ENCODE measurements at places on chromosomes 2 and 18. TPM values are rescaled to one million over a fixed set of nuclear protein-coding genes. Genes with fewer than 3 reads are reported as not detected.

- peaks cover 10% of the 10 kb centered on the region for H3K4me1 ChIP-seq
- no peak for DNase-seq
Observed at GRCh38 chr18:24378598-24378997, 19.0 kb downstream of the OSBPL1A start.

GRCh38 chr18:56955490-56955889, 191.4 kb upstream of the BOD1L2 start:
- H3K4me1 ChIP-seq = no peaks in the 10 kb centered on the region
- no peak for DNase-seq
- no peak overlapping the region for H3K4me3 ChIP-seq
- H3K27me3 ChIP-seq = no peaks in the 10 kb centered on the region
- peaks cover 5% of the 10 kb centered on the region for H3K36me3 ChIP-seq

GRCh38 chr2:42127425-42128424, 41.4 kb upstream of the EML4 start:
- peak; percentile 39 for DNase-seq
- H3K27ac ChIP-seq = peak overlapping the region; percentile 53
- H3K4me1 ChIP-seq = peaks cover 91% of the 10 kb centered on the region
- peaks cover 3% of the 10 kb centered on the region for H3K36me3 ChIP-seq

DNA sequence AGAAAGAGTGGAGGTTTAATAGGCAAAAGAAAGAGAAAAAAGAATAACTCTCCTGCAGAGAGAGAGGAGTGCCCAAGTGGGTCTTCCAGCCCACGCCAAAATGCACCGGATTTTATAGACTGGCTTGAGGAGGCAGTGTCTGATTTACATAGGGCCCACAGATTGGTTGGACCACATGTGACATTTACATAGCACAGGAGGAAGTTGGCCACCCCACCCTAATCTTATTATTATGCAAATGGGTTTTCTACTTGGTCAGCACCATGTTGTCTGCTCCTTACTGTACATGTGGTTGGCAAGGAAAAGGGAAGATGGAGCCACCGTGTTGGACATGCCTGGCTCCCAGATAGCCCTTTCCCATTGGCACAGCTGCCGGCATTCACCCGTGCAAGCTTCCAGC, 56.8 kb downstream of the SP110 start:
- H3K27ac ChIP-seq = no peak overlapping the region
- H3K36me3 ChIP-seq = peaks cover 19% of the 10 kb centered on the region
- no peak for DNase-seq

- no peak overlapping the region for H3K4me3 ChIP-seq
- H3K36me3 ChIP-seq = no peaks in the 10 kb centered on the region
- DNase-seq = no peak
- no peaks in the 10 kb centered on the region for H3K27me3 ChIP-seq
- no peak overlapping the region for H3K27ac ChIP-seq
- no peaks in the 10 kb centered on the region for H3K4me1 ChIP-seq
Observed at GRCh38 chr18:60698901-60699300, 326.3 kb upstream of the MC4R start.

- H3K4me3 ChIP-seq = no peak overlapping the region
- peaks cover 22% of the 10 kb centered on the region for H3K4me1 ChIP-seq
- peaks cover 2% of the 10 kb centered on the region for H3K36me3 ChIP-seq
- H3K27me3 ChIP-seq = peaks cover 20% of the 10 kb centered on the region
Observed at GRCh38 chr2:12287220-12287751, 429.4 kb upstream of the TRIB2 start.

DNA sequence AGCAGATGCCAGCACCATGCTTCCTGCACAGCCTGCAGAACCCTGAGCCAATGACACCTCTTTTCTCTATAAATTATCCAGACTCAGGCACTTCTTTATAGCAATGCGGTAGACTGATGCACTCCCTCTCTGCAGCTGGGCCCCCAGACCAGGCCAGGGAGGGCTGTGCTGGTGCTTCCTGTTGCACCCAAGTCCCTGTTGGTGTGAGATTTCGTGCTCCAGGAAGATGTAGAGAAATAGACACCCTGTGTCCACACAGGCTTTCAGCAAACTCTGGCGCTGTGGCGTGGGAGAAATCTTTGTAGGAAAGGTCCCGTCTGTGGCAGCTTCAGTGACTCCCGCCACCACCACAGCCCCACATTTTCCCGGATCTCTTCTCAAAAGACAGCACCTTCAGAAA, 572.2 kb downstream of the GALR1 start:
- H3K36me3 ChIP-seq = no peaks in the 10 kb centered on the region
- peaks cover 2% of the 10 kb centered on the region for H3K27me3 ChIP-seq
- H3K4me3 ChIP-seq = no peak overlapping the region
- DNase-seq = no peak
- no peaks in the 10 kb centered on the region for H3K4me1 ChIP-seq
- H3K27ac ChIP-seq = no peak overlapping the region

DNA sequence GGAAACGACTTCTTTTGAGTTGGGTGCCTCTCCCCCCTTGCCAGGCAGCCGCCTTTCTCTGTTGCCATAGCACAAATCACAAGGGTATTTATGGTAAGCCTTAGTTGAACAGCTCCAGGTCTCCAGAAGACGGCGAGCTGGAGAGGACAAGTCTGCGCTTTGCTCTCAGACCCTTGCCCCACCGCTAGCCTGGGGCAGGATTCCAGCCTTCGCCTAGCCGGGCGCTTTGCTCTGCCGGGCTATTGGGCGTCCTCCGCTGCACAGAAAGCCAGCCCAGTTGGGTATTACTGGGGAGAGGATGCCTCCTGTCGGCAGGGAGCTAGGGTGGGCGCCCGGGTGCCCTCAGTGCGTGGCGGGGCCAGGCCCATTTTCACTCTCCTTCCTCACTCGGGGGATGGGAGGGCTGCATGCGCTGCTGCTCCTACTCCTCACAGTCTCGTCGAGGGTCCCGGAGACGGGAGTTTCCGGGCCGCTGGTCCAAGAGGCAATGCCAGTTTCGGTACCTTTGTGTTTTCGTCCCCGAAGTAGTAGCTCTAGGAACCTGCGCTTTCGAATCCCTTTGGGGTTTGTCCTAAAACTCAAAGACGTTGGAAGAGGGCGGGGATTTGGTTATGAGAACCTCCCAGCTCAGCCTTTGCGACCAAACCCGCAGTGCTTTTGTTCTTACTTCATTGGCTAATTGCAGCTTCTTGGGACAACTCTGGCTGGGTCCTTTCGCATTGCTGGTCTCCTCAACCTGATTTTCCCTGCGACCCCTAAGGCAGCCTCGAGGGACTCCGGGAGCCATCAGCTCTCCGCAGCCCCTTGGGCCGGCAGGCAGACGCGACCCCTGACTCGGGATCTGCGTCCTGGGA, 3.6 kb upstream of the DLX2 start:
- peak; percentile 61 for DNase-seq
- no peak overlapping the region for H3K27ac ChIP-seq
- H3K4me3 ChIP-seq = peak overlapping the region; percentile 56
- peaks cover 39% of the 10 kb centered on the region for H3K4me1 ChIP-seq

GRHL1 gene
- total RNA-seq = 1.00 TPM

- H3K36me3 ChIP-seq = no peaks in the 10 kb centered on the region
- peak overlapping the region; percentile 64 for H3K27ac ChIP-seq
- H3K4me3 ChIP-seq = peak overlapping the region; percentile 6
- no peak for DNase-seq
- no peaks in the 10 kb centered on the region for H3K27me3 ChIP-seq
Observed at GRCh38 chr2:147500229-147500628, 344.6 kb upstream of the ACVR2A start.

DNA sequence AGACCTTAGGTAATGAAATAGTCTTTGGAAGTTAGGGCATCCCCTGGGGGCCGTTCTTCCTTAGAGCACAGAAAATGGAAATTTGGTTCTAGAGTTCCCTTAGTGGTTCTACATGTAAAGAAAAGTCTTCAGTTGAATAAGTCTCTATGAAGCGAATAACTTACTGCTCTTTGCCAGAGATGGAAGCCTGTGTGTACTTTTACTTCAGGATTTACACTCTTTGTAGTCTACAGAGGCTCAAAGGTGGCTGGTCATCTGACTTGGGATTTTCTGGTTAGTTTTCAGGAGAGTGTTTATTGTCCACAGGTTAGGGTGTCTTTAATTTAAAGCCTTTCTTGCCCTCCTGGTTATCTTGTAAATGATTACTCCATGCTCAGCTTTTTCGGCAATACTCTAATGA, 210.6 kb downstream of the ZNF521 start:
- H3K4me3 ChIP-seq = no peak overlapping the region
- H3K4me1 ChIP-seq = no peaks in the 10 kb centered on the region
- no peaks in the 10 kb centered on the region for H3K27me3 ChIP-seq
- no peak overlapping the region for H3K27ac ChIP-seq

DNA sequence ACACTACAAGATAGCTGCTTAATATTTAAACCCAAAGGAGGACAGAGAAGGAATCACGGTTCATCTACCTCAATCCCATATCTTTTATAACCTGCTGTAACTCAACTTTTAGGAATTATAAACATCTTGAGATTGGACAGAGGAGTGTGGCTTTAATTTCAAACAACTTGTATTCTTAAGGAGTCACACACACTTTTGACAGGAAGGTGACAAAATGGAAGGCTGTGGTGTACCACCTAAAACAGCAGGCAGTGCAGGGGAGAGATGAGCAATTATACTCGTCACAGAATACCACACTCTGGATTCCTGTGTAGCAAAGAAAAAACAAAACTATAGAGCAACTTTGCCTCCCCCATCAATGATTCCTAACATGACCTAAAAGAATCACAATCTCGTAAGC, 194.8 kb downstream of the ZEB2 start:
- peak overlapping the region; percentile 93 for H3K27ac ChIP-seq
- peaks cover 79% of the 10 kb centered on the region for H3K4me1 ChIP-seq
- H3K4me3 ChIP-seq = peak overlapping the region; percentile 43
- peak; percentile 76 for DNase-seq

DNA sequence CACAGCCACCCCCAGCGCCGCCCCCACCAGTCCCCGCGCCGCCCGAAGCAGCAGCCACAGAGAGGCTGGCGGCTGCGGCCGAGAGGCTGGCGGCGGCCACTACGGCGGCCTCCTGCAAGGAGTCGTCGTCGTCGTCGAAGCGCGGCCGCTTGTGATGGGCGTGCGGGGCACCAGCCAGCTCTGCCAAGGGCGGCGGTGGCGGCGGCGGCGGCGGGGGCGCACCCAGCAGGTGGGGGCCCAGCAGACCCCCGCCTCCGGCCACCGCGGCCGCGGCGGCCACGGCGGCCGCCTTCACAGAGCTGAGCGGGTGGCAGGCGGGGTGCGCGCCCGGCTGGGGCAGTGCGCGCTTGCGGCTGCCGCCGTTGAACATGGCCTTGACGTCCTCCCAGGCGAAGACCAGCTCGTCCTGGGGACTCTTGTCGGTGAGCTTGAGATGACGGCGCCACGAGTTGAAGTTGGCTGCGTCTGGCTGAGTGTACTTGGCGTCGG, 3.3 kb downstream of the SKOR2 start:
- no peak for DNase-seq
- H3K27me3 ChIP-seq = peaks cover 62% of the 10 kb centered on the region
- peaks cover 14% of the 10 kb centered on the region for H3K4me1 ChIP-seq
- peak overlapping the region; percentile 18 for H3K4me3 ChIP-seq
- peaks cover 8% of the 10 kb centered on the region for H3K36me3 ChIP-seq
- H3K27ac ChIP-seq = peak overlapping the region; percentile 25

- no peaks in the 10 kb centered on the region for H3K4me1 ChIP-seq
- no peaks in the 10 kb centered on the region for H3K27me3 ChIP-seq
- no peak overlapping the region for H3K4me3 ChIP-seq
- no peaks in the 10 kb centered on the region for H3K36me3 ChIP-seq
- H3K27ac ChIP-seq = no peak overlapping the region
Observed at GRCh38 chr2:4272261-4272858, 569.0 kb downstream of the DCDC2C start.

GRCh38 chr2:80429251-80429650, 124.7 kb upstream of the LRRTM1 start:
- H3K27ac ChIP-seq = no peak overlapping the region
- H3K27me3 ChIP-seq = no peaks in the 10 kb centered on the region
- no peak for DNase-seq
- H3K4me3 ChIP-seq = no peak overlapping the region
- no peaks in the 10 kb centered on the region for H3K36me3 ChIP-seq

- peaks cover 3% of the 10 kb centered on the region for H3K27me3 ChIP-seq
- DNase-seq = no peak
- H3K27ac ChIP-seq = no peak overlapping the region
- no peaks in the 10 kb centered on the region for H3K36me3 ChIP-seq
Observed at GRCh38 chr2:231905026-231905425, 21.2 kb downstream of the NPPC start.

UGT1A8 gene
- total RNA-seq = not detected

- H3K4me1 ChIP-seq = peaks cover 5% of the 10 kb centered on the region
- DNase-seq = no peak
- H3K27ac ChIP-seq = no peak overlapping the region
- no peak overlapping the region for H3K4me3 ChIP-seq
Observed at GRCh38 chr2:46504685-46505471, 25.5 kb downstream of the TMEM247 start.

DNA sequence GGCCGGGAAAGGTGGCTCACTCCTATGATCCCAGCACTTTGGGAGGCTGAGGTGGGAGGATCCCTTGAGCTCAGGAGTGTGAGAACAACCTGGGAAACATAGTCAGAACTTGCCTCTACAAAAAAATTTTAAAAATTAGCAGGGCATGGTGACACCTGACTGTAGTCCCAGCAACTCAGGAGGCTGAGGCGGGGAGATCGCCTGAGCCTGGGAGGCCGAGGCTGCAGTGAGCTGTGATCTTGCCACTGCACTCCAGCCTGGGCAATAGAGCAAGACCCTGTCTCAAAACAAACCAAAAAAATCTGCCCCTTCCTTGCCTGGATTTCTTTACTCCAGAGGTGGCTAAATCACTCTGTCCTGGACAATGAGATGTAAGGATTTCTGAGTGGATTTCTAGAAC, 197.7 kb downstream of the NRP2 start:
- no peak overlapping the region for H3K27ac ChIP-seq
- no peaks in the 10 kb centered on the region for H3K4me1 ChIP-seq
- H3K27me3 ChIP-seq = peaks cover 18% of the 10 kb centered on the region
- no peak for DNase-seq
- no peaks in the 10 kb centered on the region for H3K36me3 ChIP-seq

DNA sequence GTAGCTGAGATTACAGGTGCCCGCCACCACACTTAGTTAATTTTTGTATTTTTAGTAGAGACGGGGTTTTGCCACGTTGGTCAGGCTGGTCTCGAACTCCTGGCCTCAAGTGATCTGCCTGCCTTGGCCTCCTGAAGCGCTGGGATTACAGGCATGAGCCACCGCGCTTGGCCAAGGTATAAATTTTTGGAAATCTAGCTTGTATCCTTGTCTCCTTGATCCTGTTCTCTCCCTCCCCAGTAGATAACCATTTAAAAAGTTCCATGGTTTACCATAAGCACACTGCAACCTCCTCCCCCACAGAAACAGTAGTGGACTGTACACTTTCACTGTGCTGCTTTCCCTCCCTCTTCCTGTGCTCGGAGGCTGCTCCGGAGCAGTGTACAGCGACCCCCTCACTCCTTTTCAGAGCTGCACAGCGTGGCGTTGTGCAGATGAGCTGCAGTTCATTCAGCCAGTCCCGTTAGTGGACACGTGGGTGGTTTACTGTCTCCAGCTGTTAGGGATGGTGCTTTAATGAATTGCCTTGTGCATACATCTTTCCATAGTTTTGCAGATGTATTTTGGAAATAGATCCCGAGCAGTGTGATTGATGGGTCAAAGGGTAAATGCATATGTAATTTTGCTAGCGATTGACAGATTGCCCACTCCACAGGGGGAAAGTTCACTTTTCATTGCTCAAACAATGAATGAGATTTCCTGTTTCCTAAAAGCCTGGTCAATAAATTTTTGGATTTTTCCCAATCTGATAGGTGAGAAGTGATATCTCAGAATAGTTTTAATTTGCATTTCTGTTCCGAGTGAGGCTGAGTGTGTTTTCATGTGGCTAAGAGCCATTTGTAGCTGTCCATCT, 14.8 kb downstream of the ASB1 start:
- H3K27me3 ChIP-seq = no peaks in the 10 kb centered on the region
- H3K27ac ChIP-seq = no peak overlapping the region
- DNase-seq = no peak
- peaks cover 62% of the 10 kb centered on the region for H3K36me3 ChIP-seq
